Non-pigmented ciliary epithelial cell (primary cell): ENCODE measurements at places on chromosomes 12 and 14.

DNA sequence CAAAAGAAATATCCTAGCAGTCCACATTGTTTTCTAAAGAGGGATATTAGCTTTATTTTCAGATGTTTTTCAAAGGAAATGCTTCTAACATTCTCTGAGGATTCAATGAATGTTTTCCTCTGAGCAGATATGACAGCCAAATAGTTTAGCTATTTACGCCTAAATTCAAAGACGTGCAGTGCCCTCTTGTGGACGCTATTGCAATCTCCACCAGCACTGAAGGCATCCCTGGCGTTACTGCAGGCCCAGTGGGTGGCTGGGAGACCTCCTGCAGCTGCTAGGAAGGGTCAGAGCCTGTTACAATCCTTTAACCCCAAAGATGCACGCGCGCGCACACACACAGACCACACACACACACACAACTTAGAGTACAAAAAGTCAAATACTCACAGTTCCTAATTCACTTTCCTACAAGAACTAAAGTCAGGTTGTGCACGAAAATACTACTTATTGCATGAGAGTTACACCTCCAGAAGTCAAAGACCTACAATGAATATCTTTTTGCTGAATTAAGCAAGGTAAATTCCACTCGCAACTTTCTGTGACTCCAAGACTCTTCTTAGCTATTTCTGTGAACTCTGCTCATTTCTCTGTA lies 589.3 kb upstream of the TMEM132C start:
- peak; percentile 60 for DNase-seq

GRCh38 chr12:52568111-52568510 lies 5.5 kb downstream of the KRT74 start:
- no peak for DNase-seq

DNA sequence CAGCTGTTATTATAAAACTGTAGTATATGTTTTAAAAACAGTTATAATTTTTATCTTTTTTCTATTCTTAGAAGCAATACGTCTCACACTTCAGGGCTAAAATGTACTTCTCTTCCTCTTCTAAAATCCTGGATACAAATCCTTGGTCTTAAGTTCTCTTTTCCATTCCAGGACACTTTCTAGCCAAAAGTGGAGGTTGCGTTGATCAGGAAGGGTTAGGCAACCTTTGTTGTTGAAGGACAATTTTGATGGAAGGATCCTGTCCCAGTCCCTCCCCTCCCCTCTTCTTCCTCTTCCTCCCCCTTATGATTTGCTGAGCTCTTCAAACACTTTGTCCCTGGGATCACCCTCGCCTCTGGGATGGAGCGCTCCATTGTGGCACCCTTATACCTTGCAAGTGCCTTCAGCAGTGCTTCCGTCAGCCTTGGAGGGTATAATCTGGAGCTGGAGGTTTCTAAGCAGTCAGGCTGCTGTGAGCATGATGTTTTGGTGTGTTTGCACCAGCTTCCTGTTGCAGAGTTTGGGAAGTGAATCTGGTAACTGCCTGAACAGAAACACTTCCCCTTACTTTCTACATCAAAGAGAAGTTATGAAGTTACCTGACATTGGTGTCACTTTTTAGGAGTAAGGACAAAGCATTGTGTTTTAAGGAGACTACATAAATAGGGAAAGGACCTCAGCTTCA lies 87.4 kb upstream of the SLC38A2 start:
- DNase-seq, result no peak

DNA sequence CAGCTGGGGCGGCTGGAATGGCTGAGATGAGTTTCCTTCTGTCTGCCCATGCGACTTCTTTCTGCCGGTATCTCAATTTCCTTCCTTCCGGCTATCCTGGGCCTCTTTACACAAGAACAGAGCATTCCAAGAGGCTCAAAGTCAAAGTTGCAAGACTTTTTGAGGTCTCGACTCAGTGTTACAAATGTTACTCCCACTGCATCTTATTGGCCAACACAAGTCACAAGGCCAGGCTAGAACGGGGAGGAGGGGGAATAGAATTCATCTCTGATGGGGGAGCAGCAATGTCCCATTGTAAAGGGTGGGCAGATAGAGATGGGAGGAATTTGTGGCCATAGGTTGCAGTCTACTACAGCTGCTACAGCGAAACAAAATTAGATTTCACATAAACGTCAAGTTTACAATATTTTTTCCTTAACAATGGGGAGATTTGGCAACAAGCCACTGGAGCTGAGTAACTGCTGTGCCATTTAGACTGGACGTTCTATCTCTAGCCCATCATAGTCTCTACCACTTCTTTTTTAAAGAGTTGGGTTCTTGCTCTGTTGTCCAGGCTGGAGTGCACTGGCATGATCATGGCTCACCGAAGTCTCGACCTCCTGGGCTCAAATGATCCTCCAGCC lies 9.5 kb upstream of the NYNRIN start:
- no peak for DNase-seq

DNA sequence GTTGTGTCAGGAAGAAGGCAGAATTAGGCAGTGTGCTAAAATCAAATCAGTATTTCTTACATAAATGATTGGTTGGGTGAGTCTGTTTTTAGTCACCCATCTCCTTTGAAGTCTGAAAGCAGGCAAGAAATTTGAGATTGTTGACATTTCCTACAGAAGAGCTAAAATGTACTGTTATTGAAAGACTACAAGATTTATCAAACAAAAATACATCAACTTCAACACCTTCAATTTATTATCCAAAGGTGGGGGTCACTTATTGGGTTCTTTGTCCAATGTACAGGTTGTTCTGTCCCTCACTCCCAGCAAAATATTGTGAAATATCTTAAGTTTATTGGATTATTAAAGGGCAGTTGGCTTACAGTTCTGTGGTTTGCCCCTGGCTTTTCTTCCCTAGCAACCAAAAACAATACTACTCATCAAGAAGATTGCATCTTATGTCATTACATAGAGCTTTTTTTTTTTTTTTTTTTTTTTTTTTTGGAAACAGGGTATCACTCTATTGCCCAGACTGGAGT lies 20.6 kb upstream of the PKP2 start:
- DNase-seq, result no peak

DNA sequence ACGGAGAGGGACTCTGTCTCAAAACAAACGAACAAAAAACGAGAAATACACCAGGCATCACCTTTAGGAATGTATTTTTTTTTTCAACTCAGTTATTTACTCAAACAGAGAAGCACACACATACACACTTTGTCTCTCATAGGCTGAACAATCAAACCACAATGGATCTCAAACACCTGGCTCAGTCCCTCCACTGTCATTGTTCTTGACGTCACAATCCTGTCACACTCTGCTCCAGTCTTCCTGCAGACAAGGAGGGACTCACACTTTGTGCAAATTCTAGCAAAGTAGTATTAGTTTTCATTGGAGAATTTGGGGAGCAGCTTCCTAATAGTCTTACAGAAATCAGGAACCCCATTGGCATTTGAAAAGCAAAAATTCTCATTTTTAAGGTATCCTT lies 727.8 kb downstream of the BCL11B start:
- DNase-seq, result no peak

DNA sequence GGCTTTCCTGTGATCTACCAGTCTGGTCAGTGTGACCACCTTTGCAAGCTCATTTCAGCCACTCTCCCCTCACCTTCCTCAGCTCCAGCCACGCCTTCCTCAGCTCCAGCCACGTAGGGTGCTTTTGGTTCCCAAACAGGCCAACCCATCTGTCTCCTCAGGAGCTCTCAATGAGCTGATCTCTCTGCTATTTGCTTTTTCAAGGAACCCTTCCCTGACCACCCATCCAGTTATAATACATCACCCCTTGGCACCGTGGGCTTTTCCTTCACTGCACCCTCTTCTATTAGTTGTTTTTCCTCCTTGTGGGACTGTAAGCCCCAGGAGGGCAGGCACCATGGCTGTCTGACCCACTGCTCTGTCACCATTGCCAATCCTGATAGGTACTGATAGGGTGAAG lies 2.3 kb upstream of the PRKCH start:
- no peak for DNase-seq

DNA sequence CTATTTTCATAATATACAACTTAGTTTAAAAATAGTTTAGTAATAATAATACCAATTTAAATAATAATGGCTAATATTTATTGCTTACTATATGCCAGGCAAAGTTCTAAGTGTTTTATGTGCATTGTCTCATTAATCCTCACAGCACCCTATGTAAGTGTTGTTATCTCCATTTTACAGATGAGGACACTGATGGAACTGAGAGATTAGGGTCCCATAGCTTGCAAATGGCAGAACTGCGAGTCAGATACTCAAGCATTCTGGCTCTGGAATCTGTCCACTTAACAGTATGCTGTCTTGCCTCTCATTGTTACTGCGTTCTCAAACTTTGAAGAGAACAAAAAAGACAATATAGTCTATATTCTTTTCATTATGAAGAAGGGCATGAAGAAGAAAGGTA lies 19.0 kb downstream of the AP5M1 start:
- no peak for DNase-seq

- DNase-seq, result no peak
These were observed 912.2 kb downstream of the FLRT2 start for GRCh38 chr14:86442135-86442534.

GRCh38 chr14:43692706-43693105 lies 814.4 kb downstream of the FSCB start:
- DNase-seq, result no peak

- DNase-seq, result no peak
These were observed 348.0 kb downstream of the BCL11B start for GRCh38 chr14:98924046-98924445.
